ENCODE measurements at places on chromosomes 12 and 14.
A peak's percentile ranks its signal among the peaks of the same experiment; 100 is the strongest.

GRCh38 chr14:69593018-69593677, 18.2 kb upstream of the SUSD6 start:
- DNase-seq, result peak; percentile 44

- no peak for DNase-seq
Measured at GRCh38 chr12:75389061-75389460, 1.8 kb upstream of the GLIPR1L2 start.

- DNase-seq, result no peak
Measured at GRCh38 chr12:115394496-115395220, 710.7 kb upstream of the TBX3 start.

- DNase-seq, result no peak
Measured at GRCh38 chr14:48974994-48975393, 611.2 kb downstream of the RPS29 start.

- DNase-seq, result peak; percentile 56
Measured at GRCh38 chr12:104049903-104050356, at the start of gene GLT8D2. Gene GLT8D2 (minus strand): TSS chr12:104050187. CDS start chr12:104019648, 30,539 bp downstream.

- DNase-seq, result no peak
Measured at GRCh38 chr12:115273456-115273855, 589.5 kb upstream of the TBX3 start.

- peak; percentile 81 for DNase-seq
Measured at GRCh38 chr12:54603173-54603814, 14.8 kb upstream of the PPP1R1A start.

DNA sequence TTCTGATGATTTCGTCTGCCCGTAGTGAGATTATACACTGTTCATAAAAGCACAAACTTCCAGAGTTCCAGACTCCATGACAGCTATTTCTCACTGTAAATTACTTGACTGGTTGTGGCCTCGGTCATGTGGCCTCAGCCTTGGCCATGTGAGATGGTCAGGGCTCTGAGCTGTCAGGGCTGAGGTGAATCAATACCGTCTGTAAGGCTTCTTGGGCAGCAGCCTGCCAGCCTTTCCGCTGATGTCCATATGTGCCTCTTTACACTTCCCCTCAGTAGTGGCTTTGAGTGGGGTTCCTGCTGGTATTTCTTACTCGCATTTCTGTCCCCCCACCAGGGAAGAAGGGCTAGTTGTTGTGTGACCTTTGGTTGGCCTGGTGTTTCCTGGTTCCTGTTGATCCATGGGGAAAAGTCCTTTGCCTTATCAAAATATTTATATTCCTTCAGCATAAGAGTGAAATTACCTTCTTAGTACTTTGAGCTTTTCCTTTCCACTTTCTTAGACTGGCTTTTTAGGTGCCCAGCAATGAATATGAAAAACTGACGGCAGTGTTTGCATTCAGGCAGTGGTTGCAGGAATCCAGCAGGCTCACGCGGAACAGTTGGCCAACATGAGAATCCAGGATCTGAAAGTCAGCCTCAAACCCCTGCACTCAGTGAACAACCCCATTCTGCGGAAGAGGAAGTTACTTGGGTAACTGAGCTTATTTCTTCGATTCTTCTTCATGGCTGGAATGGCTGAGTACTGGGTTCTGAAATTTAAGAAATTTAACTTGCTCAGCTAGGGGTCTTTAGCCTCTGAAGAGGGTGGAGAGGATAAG, 46.1 kb downstream of the MAPKAPK5 start:
- no peak for DNase-seq

- DNase-seq, result no peak
Measured at GRCh38 chr14:89775946-89776345, 178.6 kb downstream of the EFCAB11 start.

DNA sequence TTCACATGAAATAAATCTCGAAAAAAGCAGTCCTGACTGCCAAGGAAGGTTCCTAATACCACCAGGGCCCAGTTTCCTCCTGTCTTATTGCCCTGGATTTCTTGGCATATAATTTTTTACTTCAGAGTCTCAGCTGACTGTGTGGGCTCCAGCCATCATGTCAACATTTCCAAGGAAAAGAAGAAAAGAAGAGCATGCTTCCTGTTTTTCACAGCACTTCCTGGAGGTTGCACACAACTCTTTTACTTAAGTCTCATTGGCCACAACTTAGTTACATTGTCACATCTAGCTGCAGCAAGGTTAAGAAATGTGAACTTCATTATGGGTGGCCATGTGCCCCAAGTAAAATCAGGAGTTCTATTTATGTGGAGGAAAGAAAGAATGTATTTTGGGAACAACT, 24.3 kb downstream of the DACT1 start:
- no peak for DNase-seq

DNA sequence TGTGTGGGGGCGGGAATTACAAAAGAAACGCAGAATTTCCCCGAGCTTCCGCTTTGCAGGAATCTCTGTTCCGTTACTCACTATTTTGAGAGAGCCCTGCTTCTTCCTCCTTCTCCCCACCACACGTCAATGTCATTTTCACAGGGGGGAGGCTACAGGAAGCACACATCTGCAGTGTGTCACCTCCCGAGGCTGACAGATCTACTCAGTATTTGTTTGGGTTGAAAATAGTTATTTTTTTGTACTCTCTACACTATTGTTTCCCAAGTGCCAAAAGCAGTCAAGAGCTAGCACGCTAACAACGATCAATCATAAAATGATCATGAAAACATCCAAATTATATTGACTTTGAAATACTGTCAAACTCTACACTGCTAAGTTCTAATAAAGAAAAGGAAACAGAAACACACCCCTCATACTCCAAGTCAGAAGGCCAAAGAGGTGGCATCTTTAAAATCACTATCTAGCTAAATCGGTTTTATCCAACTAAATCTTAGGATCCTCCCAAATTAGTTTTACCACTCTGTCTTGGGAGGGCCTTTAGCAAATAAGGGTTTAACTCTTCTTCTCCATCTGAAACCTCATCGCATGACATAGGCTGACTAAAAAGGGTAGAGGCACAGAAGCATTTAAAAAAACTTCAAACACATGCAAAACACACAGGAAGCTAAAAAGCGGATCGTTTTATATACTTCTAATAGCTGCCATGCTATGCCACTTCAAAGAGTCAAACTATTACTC, 51.8 kb downstream of the FOXN3 start:
- no peak for DNase-seq

DNA sequence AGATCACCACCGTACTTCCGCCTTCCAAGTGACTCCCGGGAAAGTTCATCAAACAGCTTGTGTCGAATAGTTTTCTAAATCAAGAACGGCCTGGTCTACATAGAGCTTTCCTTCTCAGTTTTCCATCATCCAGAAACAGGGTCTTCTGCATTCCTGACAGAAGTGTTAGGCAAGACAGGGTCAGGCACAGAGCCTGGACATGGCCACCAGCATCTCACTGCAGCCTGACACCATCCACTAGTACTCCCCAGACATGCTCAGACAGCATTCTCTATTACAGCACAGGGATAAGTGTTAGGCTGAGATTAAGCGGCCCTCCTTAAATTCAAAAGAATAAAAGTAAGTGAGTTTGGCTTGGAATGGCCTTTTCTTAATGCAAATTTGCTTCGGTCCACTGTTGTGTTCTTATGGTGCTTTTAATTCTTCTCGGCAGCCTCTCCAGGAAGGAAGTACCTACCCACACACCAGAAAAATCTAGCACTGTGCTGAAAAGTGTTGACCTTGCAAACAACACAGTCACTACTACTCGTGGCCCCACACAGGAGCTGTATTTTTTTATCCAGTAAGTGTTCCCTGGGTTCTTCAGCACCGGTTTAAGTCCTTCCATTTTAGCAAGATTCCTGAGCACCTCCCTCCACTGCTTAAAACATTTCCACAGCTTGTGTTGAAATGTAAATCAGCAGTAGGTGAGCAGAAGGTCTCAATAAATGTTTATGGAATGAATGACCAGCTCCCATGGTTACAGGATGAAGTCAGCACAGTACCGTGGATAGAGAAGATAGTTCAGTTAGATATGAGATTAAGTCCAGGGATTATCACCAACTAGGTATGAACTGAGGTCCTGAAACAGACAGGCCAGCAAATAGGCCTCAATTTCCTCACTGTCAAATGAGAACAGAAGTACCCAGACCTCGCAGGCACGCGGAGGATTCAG, 44.1 kb downstream of the SETD3 start:
- no peak for DNase-seq

- no peak for DNase-seq
Measured at GRCh38 chr12:51070004-51070403, 13.4 kb downstream of the CSRNP2 start.

GRCh38 chr12:125487336-125487735, 422.1 kb downstream of the AACS start:
- no peak for DNase-seq

GRCh38 chr14:44036248-44036647, 470.8 kb downstream of the FSCB start:
- DNase-seq, result no peak

DNA sequence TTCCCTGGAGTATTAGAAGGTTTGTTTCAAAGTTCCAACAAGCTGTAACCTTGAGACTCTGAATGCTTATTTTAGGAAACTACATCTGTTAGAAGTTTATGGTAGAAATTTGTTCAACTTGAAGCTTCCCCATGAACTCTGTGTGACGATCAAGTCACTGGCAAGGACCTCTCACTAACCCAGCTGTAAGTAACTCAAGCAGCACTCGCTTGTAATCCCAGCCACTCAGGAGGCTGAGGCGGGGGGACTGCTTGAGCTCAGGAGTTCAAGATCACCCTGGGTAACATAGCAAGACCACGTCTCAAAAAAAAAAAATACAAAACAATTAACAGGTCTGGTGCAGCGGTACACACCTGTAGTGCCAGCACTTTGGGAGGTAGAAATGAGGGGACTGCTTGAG, 25.6 kb downstream of the TESC start:
- no peak for DNase-seq

DNA sequence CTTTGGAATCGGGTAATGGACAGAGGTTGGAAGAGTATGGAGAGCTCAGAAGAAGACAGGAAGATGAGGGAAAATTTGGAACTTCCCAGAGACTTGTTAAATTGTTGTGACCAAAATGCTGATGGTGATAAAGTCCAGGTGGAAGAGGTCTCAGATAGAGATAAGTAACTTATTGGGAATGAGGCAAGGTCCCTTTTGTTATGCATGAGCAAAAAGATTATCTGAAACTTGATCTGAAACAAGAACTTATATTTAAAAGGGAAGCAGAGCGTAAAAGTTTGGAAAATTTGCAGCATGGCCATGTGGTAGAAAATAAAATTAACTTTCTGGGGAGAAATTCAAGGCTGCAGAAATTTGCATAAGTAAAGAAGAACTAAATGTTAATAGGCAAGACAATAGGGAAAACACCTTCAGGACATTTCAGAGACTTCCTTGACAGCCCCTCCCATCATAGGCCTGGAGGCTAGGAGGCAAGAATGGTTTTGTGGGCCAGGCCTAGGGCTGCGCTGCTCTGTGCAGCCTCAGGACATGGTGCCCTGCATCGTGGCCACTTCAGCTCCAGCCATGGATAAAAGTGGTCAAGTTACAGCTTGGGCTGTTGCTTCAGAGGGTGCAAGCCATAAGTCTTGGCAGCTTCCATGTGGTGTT, 425.7 kb upstream of the PRICKLE1 start:
- DNase-seq, result no peak

DNA sequence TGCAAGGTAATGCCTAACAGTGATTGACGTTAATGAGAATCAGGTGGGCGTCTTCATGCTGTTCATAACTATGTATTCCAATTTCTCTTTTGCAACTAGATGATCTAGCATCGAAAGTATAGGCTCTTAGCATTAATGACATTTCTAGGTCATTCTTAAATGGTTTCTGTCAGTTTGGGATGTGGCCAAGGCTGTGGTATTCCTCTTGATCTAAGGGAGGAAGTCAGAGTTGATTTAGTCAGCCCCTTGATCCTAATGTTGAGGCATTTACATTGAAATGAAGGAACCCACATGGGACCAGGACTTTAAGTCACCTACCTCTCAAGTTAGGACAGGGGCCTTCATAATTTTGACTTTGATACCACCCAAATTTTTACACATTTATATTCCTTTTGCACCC, 448.1 kb downstream of the NPAS3 start:
- DNase-seq, result no peak

GRCh38 chr12:57309420-57309819, 58.4 kb upstream of the STAC3 start:
- no peak for DNase-seq

DNA sequence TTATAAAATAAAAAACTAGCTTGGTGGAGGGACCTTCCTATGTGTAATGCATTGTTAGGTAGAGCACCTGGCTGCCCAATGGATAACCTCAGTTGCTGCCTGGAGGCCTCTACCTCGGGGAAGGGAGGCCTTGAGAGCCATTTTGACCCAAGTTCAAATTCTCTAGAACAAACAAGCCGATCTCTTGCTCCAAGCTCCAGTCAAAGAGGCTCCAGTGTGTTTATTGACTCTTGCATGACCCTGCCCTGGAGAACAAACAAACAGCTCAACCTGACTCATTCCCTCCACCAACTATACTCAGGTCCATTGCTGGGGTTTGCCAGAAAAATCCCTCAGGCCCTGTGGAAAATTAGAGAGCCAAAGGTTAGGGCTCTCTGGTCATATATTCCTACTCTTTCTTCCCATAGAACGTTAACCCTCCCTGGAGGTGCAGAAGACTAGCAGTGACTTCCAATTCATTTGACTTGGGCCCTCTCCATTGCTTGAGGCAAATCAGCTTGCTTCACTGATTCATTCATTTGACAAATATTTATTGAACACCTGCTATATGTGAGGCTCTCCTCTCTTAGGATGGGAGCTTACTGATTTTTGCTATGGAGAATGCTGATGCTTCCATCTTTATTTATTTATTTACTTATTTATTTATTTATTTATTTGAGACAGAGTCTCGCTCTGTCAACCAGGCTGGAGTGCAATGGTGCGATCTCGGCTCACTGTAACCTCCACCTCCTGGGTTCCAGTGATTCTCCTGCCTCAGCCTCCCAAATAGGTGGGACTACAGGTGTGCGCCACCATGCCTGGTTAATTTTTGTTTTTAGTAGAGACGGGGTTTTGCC, 73.7 kb upstream of the CISTR start:
- peak; percentile 40 for DNase-seq

- no peak for DNase-seq
Measured at GRCh38 chr14:78673845-78674244, 503.7 kb downstream of the NRXN3 start.

GRCh38 chr14:98714626-98715425, 557.2 kb downstream of the BCL11B start:
- DNase-seq, result no peak

DNA sequence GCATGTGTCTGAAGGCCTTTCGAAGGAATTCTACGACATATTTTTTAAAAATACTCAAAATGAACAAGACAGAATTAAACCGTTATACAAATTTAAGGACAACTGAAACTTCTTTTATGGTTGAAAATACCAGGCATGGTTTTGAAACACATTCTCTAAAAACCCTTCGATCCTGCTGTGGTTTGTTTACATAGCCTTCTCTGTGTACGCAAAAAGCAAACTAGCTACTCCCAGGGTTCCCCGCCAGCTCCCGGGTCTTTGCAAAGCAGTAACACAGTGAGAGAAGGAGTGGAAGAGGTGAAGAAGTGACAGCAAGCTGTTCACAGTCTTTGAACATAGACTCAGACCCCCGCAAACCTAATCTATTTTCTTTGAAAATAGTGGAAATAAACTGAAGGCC, 2.2 kb upstream of the TC2N start:
- no peak for DNase-seq

- no peak for DNase-seq
Measured at GRCh38 chr14:89571491-89571890, 154.5 kb upstream of the FOXN3 start.

Measured in urothelium cell line (cell line).